ENCODE measurements at places on chromosomes 13 and 19. TPM values are rescaled to one million over a fixed set of nuclear protein-coding genes. Genes with fewer than 3 reads are reported as not detected.

GRCh38 chr13:80957019-80957655, 616.2 kb upstream of the SPRY2 start:
- no peaks in the 10 kb centered on the region for H3K27me3 ChIP-seq
- no peak for DNase-seq
- no peak overlapping the region for H3K27ac ChIP-seq
- H3K4me3 ChIP-seq, result no peak overlapping the region
- no peaks in the 10 kb centered on the region for H3K36me3 ChIP-seq

The LGI4 gene
- total RNA-seq, result 44.4 TPM

- no peak overlapping the region for H3K4me3 ChIP-seq
- H3K36me3 ChIP-seq, result no peaks in the 10 kb centered on the region
- DNase-seq, result no peak
- H3K4me1 ChIP-seq, result no peaks in the 10 kb centered on the region
Observed at GRCh38 chr19:10112895-10113591, 1.6 kb downstream of the P2RY11 start.

GRCh38 chr19:5785423-5785822, 877 bp upstream of the PRR22 start:
- H3K4me3 ChIP-seq, result no peak overlapping the region
- no peaks in the 10 kb centered on the region for H3K36me3 ChIP-seq
- H3K4me1 ChIP-seq, result no peaks in the 10 kb centered on the region

DNA sequence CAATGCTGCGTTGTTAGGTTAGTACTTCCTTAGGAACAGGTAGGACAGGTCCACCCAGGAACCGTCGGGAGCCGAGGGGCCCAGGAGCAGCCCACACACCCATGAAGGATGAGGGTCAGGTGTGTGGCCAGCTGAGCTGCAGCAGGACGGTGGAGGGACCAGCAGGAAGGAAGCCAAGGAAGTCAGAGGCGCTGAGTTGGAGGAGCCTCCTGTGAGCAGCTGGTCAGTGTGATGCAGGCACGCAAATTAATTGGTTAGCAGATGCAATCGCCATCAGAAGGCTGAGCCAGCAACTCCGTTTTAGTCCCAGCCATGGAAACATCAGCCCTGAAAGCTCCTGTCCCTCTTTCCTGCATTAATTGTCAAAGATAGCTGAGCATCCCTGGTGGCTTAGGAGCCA, 114.9 kb upstream of the SOX1 start:
- no peaks in the 10 kb centered on the region for H3K36me3 ChIP-seq
- H3K4me3 ChIP-seq, result no peak overlapping the region
- H3K4me1 ChIP-seq, result no peaks in the 10 kb centered on the region
- H3K27me3 ChIP-seq, result no peaks in the 10 kb centered on the region
- H3K27ac ChIP-seq, result no peak overlapping the region

The TUBA3C gene
- not detected for total RNA-seq

GRCh38 chr19:44050740-44051649, 841 bp upstream of the ZNF223 start:
- no peaks in the 10 kb centered on the region for H3K36me3 ChIP-seq
- peak overlapping the region; percentile 55 for H3K27ac ChIP-seq
- peaks cover 6% of the 10 kb centered on the region for H3K27me3 ChIP-seq
- peak overlapping the region; percentile 50 for H3K4me3 ChIP-seq

The OXGR1 gene
- 0.91 TPM for total RNA-seq

The SAFB2 gene
- total RNA-seq, result 250 TPM

- no peak overlapping the region for H3K4me3 ChIP-seq
- H3K27me3 ChIP-seq, result no peaks in the 10 kb centered on the region
- H3K36me3 ChIP-seq, result no peaks in the 10 kb centered on the region
- H3K27ac ChIP-seq, result no peak overlapping the region
Observed at GRCh38 chr13:99218969-99219368, 18.3 kb downstream of the UBAC2 start.

DNA sequence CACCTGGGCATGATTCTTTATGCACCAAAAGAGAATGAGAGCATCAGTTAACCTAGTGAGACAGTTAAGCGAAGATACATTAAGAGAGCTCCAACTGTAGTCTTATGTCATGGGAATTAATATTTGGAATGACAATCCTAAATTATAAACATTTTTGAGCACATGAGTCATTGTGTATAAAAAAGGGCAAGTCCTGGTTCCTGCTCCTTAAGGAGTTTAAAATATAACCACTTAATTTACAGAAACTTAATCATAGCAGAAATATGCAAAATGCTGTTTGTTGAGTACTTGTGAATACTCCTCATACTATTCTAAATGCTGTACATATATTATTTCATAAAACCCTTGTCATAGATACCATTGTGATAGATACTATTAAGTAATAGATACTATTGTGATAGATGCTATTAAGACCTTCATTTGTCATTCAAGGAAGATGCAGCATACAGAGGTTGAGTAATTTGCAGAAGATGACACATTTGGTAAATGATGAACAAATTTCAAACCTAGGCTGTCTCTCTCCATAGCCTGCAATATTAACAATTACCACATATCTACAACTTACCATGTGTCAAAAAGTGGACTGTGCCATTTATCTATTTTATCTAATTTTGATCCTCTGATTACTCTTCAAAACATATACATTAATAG, 301.0 kb downstream of the TBC1D4 start:
- H3K4me1 ChIP-seq, result no peaks in the 10 kb centered on the region
- H3K27me3 ChIP-seq, result no peaks in the 10 kb centered on the region
- no peak overlapping the region for H3K4me3 ChIP-seq
- H3K36me3 ChIP-seq, result no peaks in the 10 kb centered on the region

The ZNF547 gene
- 2.1 TPM for total RNA-seq

- H3K27ac ChIP-seq, result no peak overlapping the region
- H3K36me3 ChIP-seq, result no peaks in the 10 kb centered on the region
- DNase-seq, result no peak
- H3K4me3 ChIP-seq, result no peak overlapping the region
- H3K4me1 ChIP-seq, result no peaks in the 10 kb centered on the region
Observed at GRCh38 chr19:46609511-46610412, 8.6 kb downstream of the CALM3 start.

DNA sequence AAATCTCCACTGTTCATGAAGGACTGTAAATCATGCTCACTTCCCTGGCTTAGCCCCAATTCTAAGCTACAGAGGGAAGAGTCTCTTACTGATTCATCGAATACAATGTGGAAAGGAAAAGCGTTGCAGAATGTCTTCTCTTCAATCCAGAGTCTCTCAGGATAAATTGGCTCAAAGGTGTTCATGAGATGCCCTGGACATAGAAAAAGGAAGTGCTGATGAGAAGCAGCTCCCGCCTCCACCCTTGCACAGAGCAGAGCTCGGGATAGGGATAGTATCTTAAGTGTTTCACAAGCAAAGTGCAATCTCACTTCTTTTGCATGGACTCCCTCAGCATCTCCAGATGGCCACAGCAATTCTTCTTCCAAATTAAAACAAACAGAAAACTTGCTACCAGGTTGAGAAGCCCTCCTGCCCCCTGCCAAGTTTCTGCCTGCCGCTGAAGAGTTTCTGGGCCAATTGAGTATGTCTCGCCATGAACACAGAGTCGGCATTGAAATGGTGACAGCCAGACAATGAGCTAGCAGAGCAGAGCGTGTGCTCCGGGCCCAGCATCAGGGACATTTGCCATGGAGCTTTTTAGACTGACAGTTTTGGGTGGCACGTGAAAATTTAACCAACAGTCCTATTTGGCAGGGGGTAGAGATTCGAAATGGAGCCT, 85.7 kb downstream of the C13orf42 start:
- no peak overlapping the region for H3K27ac ChIP-seq
- DNase-seq, result no peak
- no peaks in the 10 kb centered on the region for H3K27me3 ChIP-seq
- H3K4me3 ChIP-seq, result no peak overlapping the region

GRCh38 chr13:99313501-99313900, 6.3 kb upstream of the GPR183 start:
- DNase-seq, result no peak
- H3K4me1 ChIP-seq, result peaks cover 13% of the 10 kb centered on the region
- no peaks in the 10 kb centered on the region for H3K27me3 ChIP-seq
- peak overlapping the region; percentile 55 for H3K27ac ChIP-seq
- H3K36me3 ChIP-seq, result no peaks in the 10 kb centered on the region

DNA sequence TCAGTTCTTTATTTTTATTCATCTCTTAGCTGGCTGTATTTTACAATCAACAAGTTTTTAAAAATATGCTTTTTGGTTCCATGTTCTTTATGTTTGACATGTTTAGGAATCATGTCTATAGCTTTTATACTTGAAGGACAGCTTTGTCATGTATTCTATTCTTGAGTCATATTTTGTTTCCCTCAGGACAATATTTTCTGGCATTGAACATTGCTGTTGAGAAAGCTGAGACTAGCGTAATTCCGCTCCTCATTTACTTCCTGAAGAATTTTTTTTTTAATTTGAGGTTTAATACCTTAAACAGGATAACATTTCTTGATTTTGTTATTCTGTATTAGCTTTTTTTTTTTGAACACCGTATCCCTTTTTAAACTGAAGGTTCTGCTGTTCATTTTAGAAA, 53.2 kb downstream of the RB1 start:
- no peaks in the 10 kb centered on the region for H3K4me1 ChIP-seq
- H3K27ac ChIP-seq, result no peak overlapping the region
- H3K36me3 ChIP-seq, result no peaks in the 10 kb centered on the region
- H3K27me3 ChIP-seq, result no peaks in the 10 kb centered on the region
- no peak overlapping the region for H3K4me3 ChIP-seq

The SLC25A41 gene
- total RNA-seq, result not detected

GRCh38 chr13:38530492-38530891, 156.4 kb upstream of the FREM2 start:
- H3K4me3 ChIP-seq, result no peak overlapping the region
- H3K36me3 ChIP-seq, result no peaks in the 10 kb centered on the region
- H3K27me3 ChIP-seq, result peaks cover 2% of the 10 kb centered on the region
- no peak overlapping the region for H3K27ac ChIP-seq
